Non-pigmented ciliary epithelial cell (primary cell): ENCODE measurements at places on chromosomes 1 and 21.

- no peak for DNase-seq
Measured at GRCh38 chr1:2427976-2428375, 15.6 kb upstream of the PEX10 start.

GRCh38 chr1:154960446-154961136, 991 bp downstream of the PYGO2 start:
- no peak for DNase-seq

DNA sequence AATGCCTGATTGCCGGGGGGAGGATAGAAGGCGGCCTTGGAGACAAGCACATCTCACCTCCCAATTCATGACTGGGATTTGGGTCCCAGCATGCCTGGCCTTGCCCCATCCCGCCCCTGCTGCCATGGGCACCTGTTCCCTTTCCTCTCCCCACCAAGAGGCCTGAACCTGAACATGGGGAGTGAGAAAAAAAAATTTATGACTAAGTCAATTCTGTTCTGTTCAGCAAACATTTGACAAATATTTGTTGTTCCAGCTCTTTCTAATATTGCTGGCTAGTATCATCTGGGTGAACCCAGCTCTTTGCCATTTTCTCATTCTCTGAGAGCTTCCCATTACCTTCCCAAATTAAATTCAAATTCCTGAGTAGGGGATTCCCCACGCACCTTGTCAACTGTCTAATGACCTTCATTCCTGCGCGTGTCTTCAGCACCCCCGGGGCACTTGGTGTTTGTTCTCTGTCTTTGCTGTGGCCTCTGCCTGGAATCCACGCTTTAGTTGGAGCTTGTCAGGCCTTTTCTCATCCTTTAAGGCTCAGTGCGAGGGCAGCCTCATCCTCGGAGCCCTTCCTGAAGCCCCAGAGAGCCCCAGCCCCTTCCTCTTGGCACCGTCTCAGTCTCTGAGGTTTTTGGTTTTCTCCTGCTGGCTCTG, 42.8 kb downstream of the ARHGEF10L start:
- no peak for DNase-seq

DNA sequence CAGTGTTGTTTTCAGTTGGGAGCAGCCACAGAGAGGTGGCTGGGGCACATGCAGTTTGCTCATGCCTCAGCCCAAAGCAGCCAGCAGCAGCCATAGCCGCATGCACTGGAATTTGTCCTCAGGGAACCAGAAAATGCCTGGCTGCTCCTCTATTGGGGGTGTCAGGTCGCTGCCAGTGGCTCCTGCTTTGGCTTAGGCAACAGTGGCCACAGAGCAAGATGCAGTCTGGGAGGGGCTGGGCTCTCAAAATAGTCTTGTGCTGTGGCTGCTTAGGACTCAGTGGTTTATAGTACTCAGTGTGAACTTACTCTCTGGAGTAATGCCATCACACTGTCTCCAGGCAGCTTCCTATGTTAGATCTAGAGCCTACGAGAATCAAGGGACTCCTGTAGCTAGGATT, 25.0 kb downstream of the CD55 start:
- DNase-seq = no peak

DNA sequence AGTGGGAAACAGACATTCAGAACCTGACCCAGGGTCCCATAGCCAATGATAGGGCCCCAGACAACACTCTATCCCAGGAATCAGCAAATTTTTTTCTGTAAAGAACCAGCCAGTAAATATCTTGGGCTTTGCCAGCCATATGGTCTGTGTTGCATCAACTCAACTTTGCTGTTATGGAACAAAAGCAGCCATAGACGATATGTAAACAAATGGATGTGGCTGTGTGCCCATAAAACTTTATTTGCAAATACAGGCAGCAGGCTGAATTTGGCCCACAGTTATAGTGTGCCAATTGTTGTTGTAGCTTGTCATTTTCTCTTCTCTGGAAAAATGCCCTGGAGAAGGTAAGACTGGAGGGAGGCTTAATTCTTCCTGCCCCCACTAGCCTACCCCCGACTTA, 431.1 kb upstream of the VAMP3 start:
- DNase-seq = no peak

GRCh38 chr1:90371448-90371813, 345.7 kb downstream of the BARHL2 start:
- no peak for DNase-seq

DNA sequence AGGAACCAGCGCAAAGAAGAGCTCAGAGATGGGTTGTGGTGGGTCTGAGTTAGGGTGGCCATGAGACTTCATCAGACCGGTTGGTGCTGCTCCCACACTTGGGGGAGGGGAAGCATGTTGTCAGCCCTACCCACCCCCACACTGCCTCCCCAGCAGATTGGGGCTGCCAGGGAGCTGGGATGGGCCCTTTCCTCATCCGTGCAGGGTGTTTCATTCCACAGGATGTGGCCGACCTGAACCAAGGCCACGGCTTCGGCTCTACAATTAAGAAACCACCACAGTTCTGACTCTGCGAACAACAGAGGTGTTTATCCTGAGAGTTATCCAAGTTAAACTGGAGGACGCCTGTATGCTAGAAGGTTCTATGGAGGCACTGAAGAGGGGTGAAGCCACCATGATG, 171.2 kb downstream of the ETS2 start:
- no peak for DNase-seq

DNA sequence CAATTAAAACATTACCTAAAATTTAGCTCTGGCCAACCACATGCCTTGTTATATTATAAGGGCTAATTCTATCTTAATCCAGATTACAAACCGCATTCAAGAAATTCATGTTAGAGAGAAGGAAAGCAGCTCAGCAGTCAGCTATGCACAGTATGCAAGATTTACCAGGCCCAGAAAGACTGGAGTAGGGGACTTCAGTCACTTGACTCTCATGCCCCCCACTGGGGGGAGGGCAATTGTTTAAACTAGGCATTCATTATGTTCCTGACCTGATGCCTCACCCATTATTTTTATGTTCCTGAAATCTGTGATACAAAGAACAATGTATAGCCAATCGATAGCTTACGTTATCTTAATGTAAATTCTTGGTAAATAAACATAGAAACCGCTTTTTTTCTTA, 96.9 kb downstream of the ZNF644 start:
- DNase-seq = peak; percentile 34

DNA sequence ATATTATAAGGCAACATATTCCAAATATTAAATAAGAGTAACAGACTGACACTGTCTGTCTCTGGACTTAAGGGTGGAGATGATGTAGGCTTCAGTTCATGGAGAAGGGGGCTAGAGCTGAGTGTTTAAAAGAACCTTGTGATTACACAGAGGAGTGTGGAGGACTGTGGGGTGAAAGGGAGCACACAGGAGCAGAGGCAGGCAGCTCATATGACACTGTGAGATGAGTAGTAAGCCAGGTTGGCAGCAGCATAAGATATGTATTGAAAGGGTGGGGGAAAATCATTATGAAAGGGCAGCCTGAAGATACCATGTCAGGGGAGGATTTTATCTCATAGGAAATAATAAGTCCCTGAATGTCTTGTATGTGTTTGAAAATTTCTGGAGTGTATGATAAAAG, 104.5 kb downstream of the AK5 start:
- no peak for DNase-seq

DNA sequence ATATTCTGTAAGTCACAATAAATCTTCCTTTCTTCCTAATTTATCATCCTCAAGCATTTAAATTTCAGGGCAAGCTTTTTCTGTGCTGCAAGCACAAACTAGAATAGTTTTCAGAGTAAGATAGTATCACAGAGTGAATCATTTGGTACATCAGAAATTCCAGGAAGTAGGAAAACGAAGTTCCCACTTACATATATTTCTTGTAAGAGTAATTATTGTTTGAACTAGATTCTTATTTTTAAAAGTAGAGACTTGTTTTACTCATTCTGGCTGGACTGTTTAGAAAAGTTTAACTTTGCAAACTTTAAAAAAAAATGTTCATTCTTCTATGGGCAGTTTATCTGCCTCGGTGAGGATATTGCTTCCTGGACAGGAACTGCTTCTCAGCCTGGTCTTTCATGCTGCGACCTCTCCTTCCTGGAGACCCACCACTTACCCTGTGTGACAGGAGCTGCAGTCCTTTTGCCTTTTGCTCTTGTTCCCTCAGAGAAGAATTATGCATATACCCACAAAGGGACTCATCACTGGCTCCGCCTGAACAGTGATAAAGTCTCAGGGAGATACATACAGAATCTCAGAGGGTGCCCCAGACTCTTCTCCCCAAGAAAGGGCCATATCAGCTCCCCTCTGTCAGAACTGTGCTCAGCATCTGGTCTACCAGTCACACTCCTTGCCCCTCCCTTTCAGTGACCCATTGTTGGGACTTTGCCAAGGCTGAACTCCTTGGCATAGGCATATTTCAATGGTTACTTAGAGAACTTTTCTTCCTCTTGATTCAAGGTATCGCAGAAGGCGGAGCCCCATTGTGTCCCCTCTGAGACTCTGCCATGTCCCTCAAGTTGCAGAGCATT, 102.7 kb upstream of the CD55 start:
- DNase-seq = no peak

GRCh38 chr1:196115646-196116045, 492.6 kb downstream of the KCNT2 start:
- peak; percentile 43 for DNase-seq

DNA sequence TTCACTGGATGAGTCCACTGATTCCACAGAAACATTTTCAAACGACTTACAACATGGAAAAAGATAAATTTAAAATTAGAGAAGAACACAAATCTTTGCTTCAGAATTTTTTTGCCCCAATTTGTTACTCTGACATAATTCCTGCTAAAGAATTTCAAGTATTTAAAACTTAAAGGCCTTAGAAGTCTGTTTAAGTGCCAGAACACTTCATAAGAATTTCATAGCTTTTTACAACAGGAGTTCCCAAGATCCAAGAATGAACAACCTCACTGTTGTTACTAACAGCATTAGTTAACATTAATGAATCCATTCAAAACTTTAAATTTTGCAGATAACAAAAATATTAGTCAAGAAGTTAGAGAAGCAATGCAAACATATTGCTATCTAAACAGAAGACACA, 31.7 kb downstream of the ARHGAP29 start:
- DNase-seq = no peak

DNA sequence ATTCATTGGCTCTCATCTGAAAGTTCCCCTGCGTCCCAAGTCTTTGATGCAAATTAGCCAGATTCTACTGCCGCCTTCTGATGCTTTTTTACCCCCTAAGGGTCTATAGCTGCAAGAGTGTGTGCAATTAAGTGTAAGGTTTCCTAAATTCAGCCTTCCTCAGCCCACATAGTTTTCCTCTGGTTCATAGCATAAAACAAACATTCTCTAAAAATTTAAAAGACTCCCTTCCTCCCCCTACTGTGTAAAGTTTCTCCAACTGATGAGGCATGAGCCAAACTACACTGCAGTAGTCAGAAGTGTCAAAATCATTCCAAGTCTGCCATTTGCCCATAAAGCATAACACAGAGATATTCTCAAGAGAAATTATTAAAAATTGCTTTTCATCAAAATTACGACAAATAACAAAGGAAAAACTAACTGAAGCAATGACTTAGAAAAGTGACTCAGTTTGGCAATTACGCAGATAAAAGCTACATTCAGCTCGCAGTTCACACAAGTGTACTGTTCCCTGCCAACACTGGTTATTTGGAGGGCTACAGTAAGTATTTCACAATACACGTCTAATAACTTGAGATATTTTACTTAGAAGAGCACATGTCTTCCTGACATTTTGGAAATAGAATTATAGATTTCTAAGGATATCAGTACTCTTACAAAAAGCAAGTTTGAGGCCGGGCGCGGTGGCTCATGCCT, 15.4 kb downstream of the KCNH1 start:
- no peak for DNase-seq

GRCh38 chr1:100219457-100219856, 30.2 kb downstream of the DBT start:
- no peak for DNase-seq

GRCh38 chr21:37647781-37648180, 268.5 kb downstream of the KCNJ6 start:
- no peak for DNase-seq

GRCh38 chr21:31172328-31172727, 134.1 kb upstream of the KRTAP19-8 start:
- DNase-seq = no peak

DNA sequence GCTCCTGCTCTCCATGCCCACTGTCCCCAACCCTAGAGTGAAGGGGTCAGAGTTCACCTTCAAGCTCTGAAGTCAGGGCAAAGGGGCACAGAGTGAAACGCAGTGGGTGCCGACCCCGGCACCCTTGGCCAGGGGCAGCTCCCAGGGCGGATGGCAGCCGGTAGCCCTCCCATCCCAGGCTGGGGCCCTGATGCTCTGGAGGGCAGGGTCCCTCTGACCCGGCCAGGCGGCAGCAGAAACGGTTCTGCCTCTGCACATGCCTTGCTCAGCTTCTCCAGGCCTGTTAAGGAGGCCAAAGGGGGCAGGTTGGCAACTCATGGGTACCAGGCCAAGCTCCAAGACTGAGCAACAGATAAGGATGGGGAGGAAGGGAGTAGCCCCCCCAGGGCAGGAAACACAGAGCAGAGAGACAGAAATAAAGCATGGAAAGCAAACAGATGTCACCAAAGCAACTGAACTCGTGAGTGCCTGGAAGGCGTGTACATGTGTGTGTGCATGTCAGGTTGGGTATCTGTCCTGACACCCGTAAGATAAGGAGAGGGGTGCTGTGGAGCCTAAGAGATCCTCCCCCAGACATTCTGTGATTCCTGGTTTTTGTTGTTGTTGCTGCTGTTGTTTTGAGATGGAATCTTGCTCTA, 112.3 kb upstream of the IFFO2 start:
- DNase-seq = no peak

DNA sequence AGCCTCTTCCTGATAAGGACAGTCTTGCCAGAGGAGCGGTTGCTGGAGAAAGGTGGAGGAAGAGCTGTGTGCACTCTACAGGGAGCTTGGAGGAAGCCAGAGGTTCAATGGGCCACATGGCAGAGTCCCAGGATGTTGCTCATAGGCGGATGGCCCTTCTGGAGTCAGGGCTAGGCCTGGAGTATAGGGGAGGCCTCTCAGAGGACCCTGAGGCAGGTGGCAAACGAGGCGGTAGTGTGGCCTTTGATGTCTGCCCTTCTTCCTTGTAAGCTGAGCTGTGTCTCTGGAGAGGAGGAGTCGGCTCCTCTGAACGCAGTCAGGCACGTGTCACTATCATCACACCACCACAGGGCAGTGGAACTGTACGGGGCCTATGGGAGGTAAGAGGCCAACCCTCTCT, 8.6 kb downstream of the PKP1 start:
- DNase-seq = no peak

- DNase-seq = no peak
Measured at GRCh38 chr1:9825093-9826074, 1.6 kb upstream of the CLSTN1 start.
